Mesothelial cell of epicardium (in vitro differentiated cells): ENCODE measurements at places on chromosomes 7 and 10. TPM values are rescaled to one million over a fixed set of nuclear protein-coding genes. Genes with fewer than 3 reads are reported as not detected.

The SLC26A4 gene
- total RNA-seq = 0.14 to 0.16 TPM in 2 of 3 replicates, not detected in the other

DNA sequence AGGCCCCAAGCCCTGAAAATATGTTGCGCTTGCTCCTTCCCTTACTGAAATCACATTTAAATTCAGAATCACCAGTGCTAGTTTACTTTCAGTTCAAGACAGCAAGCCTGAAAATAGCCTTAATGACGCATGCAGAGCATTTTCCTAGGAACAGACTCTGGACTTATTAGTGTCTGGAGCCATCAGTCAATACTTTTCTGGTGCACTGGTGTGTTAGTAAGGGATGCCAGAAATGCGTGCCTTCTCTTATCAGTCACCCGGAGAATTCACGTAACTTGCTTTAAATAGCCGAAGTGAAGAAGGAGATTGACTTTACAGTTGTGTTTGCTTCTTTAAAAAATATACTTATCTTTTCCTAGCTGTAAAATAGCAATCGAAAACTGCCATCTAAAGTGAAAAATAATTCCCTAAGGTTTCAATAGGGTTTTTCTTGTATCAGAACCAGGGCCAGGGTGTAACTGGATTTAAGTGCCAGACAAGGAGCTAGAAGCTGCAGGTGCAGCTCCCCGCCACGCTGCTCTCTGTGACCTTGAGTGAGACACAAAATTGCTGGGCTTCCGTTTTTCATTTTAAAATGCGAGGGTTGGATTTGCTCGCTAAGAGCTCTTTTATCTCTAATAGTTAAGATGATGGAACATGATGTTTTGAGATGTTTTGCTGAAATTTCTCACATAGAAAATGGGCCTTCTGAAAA, 177.8 kb downstream of the NSUN6 start:
- no peak overlapping the region for H3K4me3 ChIP-seq
- H3K27me3 ChIP-seq = no peaks in the 10 kb centered on the region
- no peak overlapping the region for H3K27ac ChIP-seq
- peaks cover 10% of the 10 kb centered on the region for H3K4me1 ChIP-seq
- H3K36me3 ChIP-seq = no peaks in the 10 kb centered on the region
- DNase-seq = no peak

The CEP55 gene
- 6.0 to 6.3 TPM (median 6.0 TPM) in 3 replicates for total RNA-seq

DNA sequence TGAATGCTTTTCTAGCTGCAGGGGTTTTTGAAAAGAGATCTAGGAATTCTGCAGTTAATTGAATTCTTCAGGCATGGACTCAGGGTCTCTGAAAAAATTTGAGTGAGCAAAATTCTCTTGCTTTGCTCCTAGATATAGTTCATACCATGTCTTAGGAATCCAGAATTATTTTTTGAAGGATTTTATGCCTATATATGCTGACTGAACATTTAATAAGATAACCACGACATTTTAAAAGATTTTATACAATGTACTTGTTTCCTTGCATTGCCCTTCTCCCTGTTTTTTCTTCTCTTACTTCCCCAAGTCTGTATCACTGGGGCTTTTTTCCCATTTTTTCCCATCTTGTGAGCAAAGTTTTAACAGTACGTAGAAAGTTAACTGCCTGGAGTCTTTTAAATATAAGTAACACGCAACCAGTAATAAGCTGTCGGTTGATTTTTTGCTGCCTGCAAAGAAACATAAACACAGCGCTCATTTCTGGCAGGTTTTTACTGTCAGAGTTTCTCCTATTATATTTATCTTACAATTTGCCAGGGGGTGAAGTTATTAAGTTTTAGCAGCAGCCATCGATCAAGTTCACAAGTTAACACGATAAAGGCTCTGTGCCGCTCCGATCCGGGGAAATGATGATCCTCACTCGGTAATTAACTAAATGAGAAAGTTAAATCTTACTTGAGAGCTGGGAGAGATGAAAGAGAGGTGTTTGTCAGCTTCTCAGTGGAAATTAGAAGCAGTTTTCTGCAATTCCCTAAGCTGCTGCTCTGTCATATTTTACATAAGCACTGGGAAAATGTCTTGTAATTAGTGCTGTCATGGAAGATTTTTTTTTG, 81.0 kb downstream of the POLL start:
- H3K27me3 ChIP-seq = no peaks in the 10 kb centered on the region
- H3K4me1 ChIP-seq = peaks cover 13% of the 10 kb centered on the region
- no peaks in the 10 kb centered on the region for H3K36me3 ChIP-seq

- H3K4me3 ChIP-seq = no peak overlapping the region
- no peaks in the 10 kb centered on the region for H3K4me1 ChIP-seq
- no peak for DNase-seq
- H3K36me3 ChIP-seq = no peaks in the 10 kb centered on the region
- peaks cover 40% of the 10 kb centered on the region for H3K27me3 ChIP-seq
- no peak overlapping the region for H3K27ac ChIP-seq
Measured at GRCh38 chr7:132511921-132512320, 64.3 kb downstream of the PLXNA4 start.

DNA sequence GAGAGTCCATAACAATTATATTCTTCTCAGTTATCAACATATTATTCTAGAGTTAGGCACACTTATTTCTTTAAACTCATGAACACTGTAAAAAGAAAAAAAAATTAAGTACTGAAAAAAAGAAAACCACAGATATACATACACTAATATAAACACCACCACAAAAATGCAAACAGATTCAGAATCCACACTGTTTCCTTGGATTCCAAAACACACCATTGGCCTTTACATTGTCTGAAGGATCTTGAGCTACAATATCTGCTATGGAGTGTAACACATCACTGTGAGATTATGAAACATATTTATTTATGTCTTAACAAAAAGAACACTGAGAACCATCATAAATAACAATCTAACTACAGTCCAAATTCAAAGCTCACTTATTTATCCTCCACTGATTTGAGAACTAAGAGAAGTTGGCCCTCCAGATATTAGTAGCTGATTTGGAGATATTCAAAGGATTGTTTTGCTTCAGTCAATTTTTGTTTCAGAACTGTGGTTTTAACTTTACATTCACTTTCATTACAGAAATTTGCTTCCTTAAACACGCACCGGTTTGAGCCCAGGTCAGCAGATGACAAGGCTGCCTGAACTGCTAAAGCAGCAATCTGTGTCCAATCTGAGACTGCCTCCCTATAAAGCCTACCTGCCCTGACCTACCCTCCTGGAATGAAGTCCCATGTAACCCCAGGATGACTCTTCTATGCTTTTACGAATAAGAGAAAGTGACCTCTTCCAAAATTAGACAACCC, 47.0 kb upstream of the CDK1 start:
- no peaks in the 10 kb centered on the region for H3K36me3 ChIP-seq
- H3K27me3 ChIP-seq = peaks cover 1% of the 10 kb centered on the region
- peaks cover 56% of the 10 kb centered on the region for H3K4me1 ChIP-seq
- peak overlapping the region; percentile 92 for H3K4me3 ChIP-seq
- peak overlapping the region; percentile 92 for H3K27ac ChIP-seq
- no peak for DNase-seq

The CFAP43 gene
- total RNA-seq = 1.0 to 2.1 TPM (median 1.9 TPM) in 3 replicates

The PDSS1 gene
- 7.7 to 9.1 TPM (median 8.7 TPM) in 3 replicates for total RNA-seq

DNA sequence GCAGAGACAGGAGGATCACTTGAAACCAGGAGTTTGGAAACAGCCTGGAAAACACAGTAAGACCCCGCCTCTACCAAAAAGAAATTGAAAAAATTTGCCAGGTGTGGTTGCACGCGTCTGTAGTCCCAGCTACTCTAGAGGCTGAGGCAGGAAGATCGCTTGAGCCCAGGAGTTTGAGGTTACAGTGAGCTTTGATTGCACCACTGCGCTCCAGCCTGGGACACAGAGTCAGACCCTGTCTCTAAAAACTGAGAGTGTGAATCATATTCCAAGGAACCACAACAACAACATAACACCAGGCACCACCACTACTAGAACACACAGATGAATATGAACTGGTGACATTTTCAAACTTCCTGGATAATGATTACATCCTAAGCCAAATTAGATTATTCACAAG, 324.2 kb downstream of the CALN1 start:
- no peaks in the 10 kb centered on the region for H3K4me1 ChIP-seq
- DNase-seq = no peak
- peaks cover 2% of the 10 kb centered on the region for H3K36me3 ChIP-seq
- no peak overlapping the region for H3K4me3 ChIP-seq

The PKD2L1 gene
- total RNA-seq = 0.09 TPM in 1 of 3 replicates, not detected in the others

The TMEM236 gene
- 0.04 TPM in 1 of 3 replicates, not detected in the others for total RNA-seq

- no peaks in the 10 kb centered on the region for H3K36me3 ChIP-seq
- H3K4me1 ChIP-seq = no peaks in the 10 kb centered on the region
- DNase-seq = no peak
- no peak overlapping the region for H3K27ac ChIP-seq
- H3K27me3 ChIP-seq = peaks cover 23% of the 10 kb centered on the region
Measured at GRCh38 chr10:69101451-69102095, 13.7 kb downstream of the SRGN start.

DNA sequence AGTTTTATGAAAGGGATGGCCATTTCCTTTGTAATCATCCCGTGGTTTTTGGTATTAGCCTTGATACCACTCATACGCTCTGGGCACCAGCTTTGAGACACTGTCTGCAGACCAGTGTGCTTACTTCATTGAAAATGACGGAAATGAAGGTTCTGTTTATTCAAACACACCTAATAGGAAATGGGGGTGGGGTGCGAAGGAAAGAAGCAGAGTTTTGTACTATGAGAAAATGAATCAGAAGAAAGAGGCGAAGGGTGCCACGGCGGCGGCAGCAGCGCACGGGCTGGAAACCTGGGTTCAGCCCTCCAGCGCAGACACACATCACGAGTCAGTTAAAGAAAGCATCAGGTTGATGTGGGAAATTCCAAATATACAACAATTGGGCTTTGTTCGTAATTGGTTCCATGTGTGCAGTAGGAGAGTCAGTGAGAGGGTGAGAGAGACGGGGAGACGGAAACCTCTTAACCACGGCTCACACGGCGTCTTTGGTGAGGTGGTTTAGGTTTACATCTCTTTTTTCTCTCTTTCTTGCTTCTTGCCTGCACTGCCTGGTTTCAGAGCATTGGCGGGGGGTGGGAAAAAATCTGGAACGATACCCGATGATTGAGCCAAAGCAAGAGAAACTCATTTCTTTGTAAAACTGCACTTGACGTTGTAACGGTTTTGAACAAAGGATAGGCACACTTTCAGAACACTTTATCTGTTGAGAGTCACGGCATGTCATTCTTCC, 321.2 kb downstream of the FRMD4A start:
- no peaks in the 10 kb centered on the region for H3K36me3 ChIP-seq
- DNase-seq = no peak
- H3K4me1 ChIP-seq = peaks cover 51% of the 10 kb centered on the region
- peaks cover 5% of the 10 kb centered on the region for H3K27me3 ChIP-seq
- peak overlapping the region; percentile 54 for H3K4me3 ChIP-seq

The IFIT1 gene
- total RNA-seq = 34.5 to 44.1 TPM (median 35.4 TPM) in 3 replicates

DNA sequence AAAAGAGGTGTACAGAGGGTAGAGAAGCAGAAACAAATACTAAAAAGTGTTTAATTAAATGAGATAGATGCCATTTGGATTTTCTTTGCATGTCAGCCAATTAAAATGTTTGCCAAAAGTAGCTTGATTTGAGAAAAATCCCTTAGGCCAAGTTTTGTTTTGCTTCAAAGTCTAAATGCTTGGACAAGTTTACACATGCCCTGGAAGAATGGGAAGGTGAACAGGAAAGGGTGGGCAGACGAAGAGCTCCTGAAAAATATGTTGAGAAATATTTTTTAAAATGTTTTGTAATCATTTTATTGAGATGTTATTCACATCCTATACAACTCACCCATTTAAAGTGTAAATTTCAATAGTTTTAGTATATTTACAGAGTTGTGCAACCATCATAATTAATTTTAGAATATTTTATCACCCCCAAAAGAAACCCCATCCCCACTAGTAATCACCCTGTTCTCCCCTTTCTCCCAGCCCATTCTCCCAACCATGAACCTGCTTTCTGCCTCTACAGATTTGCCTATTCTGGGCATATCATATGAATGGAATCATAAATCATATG, 98.5 kb upstream of the ANK3 start:
- H3K4me3 ChIP-seq = no peak overlapping the region
- H3K36me3 ChIP-seq = peaks cover 14% of the 10 kb centered on the region
- H3K27me3 ChIP-seq = no peaks in the 10 kb centered on the region
- H3K27ac ChIP-seq = no peak overlapping the region

The LRRD1 gene
- total RNA-seq = 0.42 to 0.51 TPM (median 0.50 TPM) in 3 replicates

The INSYN2A gene
- total RNA-seq = 0.09 to 0.13 TPM (median 0.11 TPM) in 3 replicates

DNA sequence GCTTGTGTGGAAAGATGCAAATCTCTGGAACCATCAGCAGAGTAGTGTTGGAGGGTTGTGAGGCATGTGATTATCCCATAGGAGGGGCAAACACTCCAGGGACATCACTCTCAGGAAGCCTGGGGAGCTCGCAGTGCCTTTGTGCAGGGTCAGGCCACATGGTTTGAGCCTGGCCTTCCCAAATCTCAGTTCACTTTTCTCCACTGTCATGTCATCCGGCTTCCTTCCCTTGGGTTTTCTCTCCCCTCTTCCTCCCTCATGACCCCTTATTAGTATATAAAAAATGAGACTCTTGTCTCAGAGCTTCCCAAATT, 20.4 kb downstream of the TSPAN14 start:
- H3K4me3 ChIP-seq = no peak overlapping the region
- no peaks in the 10 kb centered on the region for H3K27me3 ChIP-seq
- peaks cover 25% of the 10 kb centered on the region for H3K36me3 ChIP-seq
- H3K4me1 ChIP-seq = peaks cover 32% of the 10 kb centered on the region

- H3K4me1 ChIP-seq = no peaks in the 10 kb centered on the region
- no peak overlapping the region for H3K4me3 ChIP-seq
- no peak for DNase-seq
- H3K27me3 ChIP-seq = no peaks in the 10 kb centered on the region
- H3K36me3 ChIP-seq = no peaks in the 10 kb centered on the region
Measured at GRCh38 chr7:145434811-145435210, 599.0 kb upstream of the TPK1 start.

The ABCC2 gene
- 0.71 to 0.87 TPM (median 0.79 TPM) in 3 replicates for total RNA-seq

GRCh38 chr10:30231071-30231652, 117.9 kb downstream of the MTPAP start:
- no peaks in the 10 kb centered on the region for H3K36me3 ChIP-seq
- DNase-seq = no peak
- no peak overlapping the region for H3K4me3 ChIP-seq
- no peaks in the 10 kb centered on the region for H3K27me3 ChIP-seq
- peaks cover 17% of the 10 kb centered on the region for H3K4me1 ChIP-seq
- H3K27ac ChIP-seq = no peak overlapping the region

DNA sequence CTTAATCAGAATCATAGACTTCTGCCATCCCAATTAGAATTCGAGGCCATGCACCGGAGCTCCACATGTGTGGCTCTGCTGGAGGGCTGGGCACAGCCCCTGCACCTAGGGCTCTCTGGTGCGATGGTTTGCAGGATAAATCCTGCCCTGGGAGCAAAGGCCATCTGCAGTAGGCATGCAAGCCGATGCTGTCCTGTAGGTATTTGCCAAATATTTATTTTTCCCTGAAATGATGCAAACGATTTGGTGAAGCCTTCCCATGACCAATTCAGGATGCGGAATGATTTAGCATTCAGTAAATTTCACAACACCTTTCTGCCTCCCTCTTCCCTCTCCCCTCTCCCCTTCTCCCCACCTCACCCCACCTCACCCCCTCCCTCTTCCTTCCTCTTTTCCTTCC, 170.6 kb downstream of the EBF3 start:
- no peak overlapping the region for H3K4me3 ChIP-seq
- DNase-seq = no peak
- H3K4me1 ChIP-seq = no peaks in the 10 kb centered on the region
- peaks cover 5% of the 10 kb centered on the region for H3K36me3 ChIP-seq
- no peaks in the 10 kb centered on the region for H3K27me3 ChIP-seq
- no peak overlapping the region for H3K27ac ChIP-seq

GRCh38 chr10:1596482-1597099, 140.7 kb downstream of the ADARB2 start:
- no peak overlapping the region for H3K27ac ChIP-seq
- H3K4me1 ChIP-seq = peaks cover 4% of the 10 kb centered on the region
- DNase-seq = no peak

- peak; percentile 43 for DNase-seq
- no peaks in the 10 kb centered on the region for H3K27me3 ChIP-seq
- H3K4me1 ChIP-seq = peaks cover 14% of the 10 kb centered on the region
- peaks cover 5% of the 10 kb centered on the region for H3K36me3 ChIP-seq
- H3K4me3 ChIP-seq = peak within 1 kb of the TSS; percentile 80
Measured at GRCh38 chr7:140403878-140404564, at the start of gene RAB19. RAB19 (plus strand) TSS chr7:140404058; CDS start chr7:140407647, 3,589 bp downstream.
